ENCODE measurements at places on chromosomes 13 and 19.

DNA sequence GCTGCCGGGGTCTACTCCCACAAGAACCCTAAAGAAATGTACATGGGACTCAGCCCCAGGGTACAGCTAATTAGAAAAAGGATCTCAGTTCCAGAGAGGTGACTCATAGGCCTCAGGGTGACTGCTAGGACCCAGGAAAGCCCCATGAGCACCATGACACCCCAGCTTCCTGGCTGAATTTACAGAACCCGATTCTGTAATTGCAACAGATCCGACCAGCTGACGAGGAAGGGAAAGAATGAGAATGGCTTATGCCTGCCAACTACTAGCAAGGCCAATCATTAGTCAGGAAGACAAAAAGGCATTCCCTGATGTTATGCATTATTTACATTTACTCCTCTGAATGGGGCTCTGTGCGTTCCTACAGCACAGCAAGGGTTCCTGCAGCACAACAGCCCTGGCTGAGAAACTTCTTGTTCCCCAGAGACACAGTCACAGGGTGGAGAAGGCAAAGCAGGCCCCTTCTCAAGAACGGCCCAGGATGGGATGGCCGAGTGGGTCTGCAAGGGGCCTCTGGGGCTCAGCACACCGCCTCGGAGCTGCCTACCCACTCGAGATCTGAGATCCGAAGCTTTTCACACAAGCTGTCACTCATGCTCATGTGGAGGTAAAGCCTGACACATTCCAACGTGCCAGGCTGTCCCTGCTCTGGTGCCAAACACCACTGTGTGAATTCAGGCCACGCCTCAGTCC lies 27.2 kb downstream of the PBX4 start:
- DNase-seq = no peak

DNA sequence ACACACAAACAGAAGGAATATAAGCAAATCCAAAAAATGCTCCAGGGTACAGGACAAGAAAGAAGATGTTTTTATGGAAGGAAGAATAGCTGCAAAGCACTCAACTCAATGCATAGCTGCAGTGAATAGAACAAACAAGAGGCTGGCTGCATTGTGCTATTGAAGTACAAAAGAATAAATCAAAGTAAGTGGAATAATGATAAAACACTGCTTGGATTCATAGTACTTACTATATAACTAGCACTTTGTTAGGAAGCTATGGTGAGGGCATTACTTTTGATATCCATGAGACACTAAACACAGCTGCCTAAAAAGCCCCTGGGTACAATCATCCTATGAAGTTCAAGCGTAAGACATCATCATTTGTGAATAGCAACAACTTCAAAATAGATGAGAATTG lies 350.1 kb downstream of the PCDH9 start:
- no peak for DNase-seq

DNA sequence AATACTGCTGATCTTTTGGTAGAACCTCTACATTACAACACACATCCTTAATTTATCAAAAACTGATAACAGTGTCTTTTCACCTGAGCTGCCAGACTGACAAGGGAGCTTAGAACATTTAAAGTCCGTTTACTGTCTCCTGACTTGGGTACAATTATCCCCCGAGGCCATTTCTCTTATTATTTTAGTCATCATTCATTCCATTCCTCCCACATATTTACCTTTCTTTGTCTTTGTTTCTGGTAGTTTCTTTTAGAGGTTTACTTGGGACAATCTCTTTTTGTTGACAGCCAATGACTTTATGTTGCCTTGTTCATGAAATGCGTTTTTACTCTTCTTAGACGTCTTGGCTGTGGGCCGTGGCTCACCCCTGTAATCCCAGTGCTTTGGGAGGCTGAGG lies 186.9 kb downstream of the PCCA start:
- DNase-seq = no peak

DNA sequence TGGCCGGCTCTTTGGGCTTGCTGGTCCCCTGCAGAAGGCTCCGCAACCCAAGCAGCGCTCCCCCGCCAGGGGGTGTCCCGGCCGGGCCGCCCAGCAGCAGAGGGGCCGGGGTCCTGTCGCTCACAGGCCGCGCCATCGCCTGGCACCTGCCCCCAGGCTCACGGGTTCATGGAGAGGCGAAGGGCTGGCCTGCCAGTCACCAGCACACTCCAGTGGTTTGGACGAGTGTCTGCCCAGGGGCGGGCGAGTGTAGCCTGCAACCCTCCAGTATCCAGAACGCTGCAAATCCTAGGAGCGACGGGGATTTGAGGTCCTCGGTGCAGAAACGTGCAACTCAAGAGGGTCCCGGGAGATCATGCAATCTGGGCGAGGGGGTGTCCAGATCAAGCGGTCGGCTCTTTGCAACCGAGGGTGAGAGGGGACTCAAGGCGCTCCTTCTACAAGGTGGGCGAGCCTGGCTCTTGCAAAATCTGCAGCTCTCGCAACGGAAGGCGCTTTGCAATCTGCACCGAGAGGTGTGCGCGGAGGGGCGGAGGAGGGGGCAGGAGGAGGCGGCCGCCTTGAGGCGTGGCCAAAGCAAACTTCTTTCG lies at the start of gene DBP:
TSS of gene DBP (minus strand) at position 521 of the 590 bp plus-strand sequence. CDS start at position 136, 385 bp downstream.
- no peak for DNase-seq

DNA sequence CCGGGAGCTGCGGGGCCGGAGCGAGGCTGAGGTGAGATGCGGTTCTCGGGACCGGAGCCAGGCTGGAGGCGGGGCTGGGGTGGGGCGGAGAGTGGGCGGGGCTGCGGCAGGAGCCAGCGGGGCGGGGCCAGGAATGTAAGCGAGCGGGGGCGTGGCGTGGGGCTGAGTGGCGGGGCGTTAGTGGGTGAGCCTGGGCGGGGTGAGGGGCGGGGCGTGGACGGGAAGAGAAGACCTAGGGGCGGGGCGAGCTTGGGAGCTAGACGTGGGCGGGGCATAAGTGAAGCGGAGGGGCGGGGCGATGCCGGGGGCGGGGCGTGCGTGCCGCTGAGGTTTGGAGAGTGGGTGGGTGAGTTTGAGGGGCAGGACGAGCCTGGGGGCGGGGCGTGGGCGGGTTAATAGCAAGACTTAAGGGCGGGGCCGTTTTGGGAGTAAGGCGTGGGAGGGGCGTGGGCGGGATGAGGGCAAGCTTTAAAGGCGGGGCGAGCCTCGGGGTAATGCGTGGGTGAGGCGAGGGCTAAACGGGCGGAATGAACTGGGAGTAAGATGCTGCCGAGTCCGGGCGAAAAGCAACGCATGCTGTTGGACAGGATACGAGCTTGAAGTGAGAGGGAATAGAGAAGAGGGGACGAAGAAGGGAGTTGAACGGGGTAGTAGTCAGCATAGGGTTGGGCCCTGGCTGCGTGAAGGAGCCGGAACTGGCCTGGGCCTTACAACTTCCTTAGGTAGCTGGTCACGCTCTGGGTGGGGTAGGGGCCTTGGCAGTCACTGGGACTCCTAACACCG lies 572 bp downstream of the SNAPC2 start:
- DNase-seq = peak; percentile 100

DNA sequence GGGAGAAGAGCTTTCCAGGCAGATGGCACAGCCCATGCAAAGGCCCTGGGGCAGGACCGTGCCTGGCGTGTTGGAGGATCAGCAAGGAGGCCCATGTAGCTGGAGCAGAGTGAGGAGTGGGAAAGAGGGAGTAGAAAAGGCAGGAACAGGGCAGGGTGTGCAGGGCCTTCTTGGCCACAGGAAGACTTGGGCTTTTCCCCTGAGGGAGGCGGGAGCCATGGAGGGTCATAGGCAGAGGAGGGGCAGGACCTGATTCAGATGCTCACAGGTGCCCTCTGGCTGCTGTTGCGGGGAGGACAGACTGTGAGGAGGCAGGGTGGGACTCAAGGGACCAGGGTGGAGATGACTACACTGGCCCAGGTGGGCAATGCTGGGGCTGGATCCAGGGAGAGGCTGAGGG lies 13.8 kb upstream of the PTPRS start:
- no peak for DNase-seq

GRCh38 chr13:95536632-95537241 lies 15.8 kb upstream of the CLDN10 start:
- no peak for DNase-seq

- DNase-seq = no peak
Observed at GRCh38 chr19:15330801-15331418, 1.4 kb downstream of the BRD4 start.

DNA sequence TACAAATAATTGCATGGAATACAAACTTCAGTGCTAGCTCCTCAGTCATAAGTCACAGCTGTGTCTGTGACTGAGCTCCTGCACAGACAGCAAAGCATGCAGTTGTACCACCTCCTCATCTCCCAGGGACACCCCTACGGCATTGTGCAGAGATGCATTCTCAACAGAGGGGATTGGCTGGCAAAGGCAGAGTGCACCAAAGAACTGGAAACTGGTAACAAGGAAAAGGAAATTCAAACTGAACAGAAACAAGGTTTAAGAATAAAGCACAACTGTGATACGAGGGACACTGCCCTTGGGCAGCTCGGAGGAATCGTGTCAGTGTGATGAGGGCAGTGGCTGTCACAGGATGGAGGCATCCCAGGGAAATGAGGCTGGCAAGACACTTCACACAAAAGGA lies 126.1 kb upstream of the SOX1 start:
- DNase-seq = no peak

- no peak for DNase-seq
Observed at GRCh38 chr19:4678881-4679790, 9.0 kb upstream of the MYDGF start.

- DNase-seq = no peak
Observed at GRCh38 chr19:30911491-30911890, 437.7 kb downstream of the TSHZ3 start.

DNA sequence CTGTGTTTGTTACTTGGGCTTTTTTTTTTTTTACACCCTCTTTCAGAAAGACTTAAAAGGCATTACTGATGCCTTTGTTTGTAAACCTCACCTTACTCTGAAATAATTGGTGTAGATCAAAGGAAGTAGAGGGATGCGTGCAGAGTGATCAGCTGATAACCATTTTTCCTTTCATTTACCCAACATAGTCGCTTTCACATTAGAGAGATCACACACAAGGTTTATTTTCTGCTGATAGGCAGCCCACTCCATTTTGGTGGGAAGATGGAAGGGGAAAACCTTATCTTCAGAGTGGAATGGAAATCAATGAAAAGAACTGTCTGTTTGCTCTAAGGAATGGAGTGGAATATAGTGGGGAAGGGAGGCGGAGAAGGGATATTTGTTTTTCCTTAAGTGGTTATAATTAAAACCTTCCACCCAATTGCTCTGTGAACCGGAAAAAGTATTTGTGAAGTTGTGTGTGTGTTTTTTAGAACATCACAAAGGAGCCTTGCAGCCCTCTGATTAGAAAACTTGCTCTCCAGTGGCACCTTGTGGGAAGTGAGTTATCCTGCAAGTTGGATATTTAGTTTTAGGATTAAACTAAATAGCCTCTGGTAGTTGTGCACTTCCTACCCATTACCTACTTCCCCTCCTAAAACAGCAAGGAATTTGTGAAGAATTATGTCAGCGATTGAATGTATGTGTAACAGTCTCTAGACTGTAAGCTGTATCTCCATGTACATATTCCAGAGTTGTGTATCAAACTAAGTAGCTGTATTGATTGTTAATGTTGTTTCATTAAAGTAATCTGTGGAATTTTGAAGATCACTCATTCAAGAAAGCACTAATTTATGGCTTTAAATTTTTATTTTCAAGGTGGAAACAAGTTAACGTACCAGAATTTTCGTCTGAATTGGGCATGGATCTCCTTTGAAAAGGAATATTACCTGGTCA lies 76.8 kb downstream of the FREM2 start:
- no peak for DNase-seq

GRCh38 chr13:106675311-106675710 lies 107.4 kb upstream of the ARGLU1 start:
- DNase-seq = no peak

DNA sequence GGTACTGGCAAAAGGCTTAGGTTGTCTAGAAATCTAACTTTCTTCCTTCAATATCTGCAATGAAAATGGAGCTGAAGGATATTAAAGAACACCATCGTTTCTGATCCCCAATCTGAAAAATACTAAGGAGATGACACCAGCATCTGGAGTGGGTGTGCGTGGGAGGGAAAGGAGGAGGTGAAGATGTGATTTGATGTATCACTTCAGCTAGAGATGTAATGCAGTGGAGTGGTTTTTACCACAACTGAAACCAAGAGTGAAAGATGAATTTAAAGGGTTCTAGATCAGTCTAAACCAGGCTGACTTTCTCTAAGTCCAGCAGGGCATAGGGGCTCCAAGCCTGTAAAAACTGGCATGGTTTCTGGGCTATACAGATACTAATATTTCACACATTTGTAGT lies 148.4 kb downstream of the AKAP11 start:
- no peak for DNase-seq

- peak; percentile 50 for DNase-seq
Observed at GRCh38 chr19:1250437-1251260, 2.3 kb downstream of the MIDN start.

DNA sequence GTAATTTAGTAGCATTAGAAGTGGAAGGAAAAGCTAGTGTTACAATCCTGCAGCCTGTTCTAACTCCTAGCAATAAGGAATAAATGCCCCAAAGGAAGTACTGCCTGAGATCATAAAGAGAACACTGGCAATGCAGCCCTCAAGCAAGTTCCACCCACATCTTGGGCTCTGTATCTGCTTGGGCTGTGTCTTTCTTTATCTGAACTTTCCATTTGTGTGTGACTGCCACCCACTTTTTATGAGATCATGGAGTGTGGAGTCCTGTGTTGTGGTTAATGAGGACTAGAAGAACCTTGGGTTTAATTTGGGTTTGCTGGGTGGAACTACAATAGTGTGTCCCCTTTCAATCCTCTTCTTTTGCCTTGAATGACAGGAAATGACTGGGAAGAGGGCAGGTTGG lies 38.2 kb downstream of the RFXAP start:
- DNase-seq = no peak

DNA sequence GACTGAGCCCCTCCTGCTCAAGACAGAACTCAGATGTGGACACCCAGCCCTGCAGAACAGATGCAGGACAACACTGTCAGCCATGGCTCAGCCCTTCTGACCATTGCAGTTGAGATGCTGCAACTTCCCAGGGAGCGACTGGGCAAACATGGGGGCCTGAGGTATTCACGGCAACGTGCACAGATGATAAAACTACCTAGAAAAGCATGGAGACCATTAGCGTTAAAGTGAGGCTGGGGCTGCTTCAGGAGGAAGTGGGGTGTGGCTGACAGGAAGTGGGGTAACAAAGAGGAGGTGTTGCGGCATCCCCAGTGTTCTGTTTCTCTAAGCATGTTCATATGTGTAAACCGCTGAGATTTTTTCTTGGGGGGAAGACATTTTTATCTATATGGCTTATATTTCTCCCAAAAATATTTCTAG lies 1.3 kb upstream of the SIGLEC9 start:
- DNase-seq = no peak

DNA sequence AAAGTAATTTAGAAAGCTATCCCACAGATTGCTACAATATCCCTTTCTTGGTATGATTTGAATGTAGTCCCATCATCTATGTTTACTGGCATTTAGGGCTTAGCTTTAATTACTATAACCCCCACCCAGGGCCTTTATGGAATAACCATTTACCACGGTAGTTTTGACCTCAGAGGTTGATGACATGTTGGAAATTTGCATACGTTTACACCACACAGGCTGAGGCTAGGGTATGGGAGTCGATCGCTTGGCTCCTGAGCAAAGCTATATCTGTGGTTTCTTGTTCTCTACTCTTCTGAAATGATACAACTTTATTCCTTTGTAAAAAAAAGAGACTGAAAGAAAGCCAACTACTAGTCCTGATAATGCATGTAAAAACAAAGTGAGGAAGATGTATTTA lies 28.2 kb upstream of the RFC3 start:
- DNase-seq = no peak

GRCh38 chr13:73835138-73835721 lies 299.0 kb downstream of the KLF12 start:
- no peak for DNase-seq

Data from effector CD8-positive, alpha-beta T cell (primary cell).